ENCODE measurements at places on chromosomes 7 and 10.

- DNase-seq: no peak
Observed at GRCh38 chr10:19518632-19519031, 297.6 kb upstream of the PLXDC2 start.

- no peak for DNase-seq
Observed at GRCh38 chr7:104306793-104307192, 21.6 kb upstream of the LHFPL3 start.

DNA sequence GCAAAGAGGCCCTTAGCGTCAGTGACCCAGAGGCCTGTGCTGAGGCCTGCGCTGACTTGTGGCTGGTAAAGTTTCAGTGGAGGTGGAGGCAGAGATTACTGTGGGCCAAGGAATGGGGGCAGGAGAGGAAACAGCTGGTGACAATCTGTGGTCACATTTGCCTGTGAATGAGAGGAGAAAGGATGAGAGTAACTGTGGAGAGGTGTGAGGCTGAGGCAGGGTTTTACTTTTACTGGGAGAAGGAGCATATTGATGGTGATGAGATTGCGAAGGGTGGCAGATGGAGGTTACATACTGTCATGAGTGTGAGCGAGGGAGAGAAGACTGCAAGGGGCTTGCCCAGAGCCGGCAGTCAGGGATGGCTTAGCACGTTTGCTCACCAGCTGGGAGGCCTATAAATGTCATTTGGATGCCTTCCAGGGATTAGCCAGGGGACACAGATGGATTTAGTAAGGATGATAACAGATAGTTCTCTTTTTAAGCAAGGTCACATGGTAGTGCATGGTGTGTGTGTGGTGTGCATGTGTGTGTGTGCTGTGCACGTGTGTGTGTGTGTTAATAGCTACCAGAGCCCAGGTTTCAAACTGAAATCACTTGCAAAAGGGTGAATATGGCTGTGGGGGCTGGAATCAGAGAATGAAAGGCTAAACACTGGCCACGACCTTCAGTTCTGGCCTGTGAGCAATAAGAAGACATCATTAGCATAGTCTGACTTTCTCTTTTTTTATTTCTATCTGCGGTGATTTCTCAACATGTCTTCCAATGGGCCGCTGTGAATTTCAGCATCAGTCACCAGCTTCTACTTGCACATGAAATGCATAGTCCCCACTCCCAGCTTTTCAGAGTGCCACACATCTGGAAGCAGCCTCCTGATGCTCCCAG, 291.5 kb upstream of the ZNF32 start:
- peak; percentile 3 for DNase-seq

DNA sequence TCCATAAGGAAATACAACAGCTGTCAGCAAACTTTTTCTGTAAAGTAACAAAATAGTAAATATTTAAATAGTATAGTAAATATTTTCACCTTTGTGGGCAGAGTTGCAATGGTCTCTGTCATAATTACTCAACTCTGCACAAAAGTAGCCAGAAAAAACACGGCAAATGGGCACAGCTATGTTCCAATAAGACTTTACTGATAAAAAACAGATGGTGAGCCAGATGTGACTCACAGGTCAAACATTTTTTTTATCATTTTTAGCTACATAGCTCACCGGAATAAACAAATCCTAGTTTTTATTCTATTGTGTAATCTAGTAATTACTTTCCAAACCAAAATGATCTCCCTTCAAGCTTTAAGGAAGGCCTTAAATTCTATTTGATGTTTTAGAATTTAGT, 55.3 kb downstream of the NCAPG2 start:
- peak; percentile 93 for DNase-seq

DNA sequence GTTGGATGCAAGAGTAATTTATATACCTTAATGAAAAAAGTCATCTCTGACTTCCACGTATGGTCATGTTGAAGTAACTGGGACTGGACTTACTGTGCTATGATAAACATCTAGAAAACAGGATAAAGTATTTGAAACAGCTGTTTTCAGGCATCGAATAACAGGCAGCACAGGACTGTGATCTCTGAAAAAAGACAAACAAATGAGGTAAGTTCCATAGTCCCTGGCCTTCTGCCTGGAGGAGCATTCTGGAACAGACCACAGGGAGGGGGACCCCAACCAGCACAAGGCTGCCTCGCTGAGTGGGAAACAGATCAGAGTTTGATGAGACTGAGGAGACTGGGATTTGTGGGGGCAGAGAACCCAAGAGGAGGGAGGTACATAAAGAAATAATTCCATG, 89.1 kb upstream of the HABP2 start:
- DNase-seq: no peak

DNA sequence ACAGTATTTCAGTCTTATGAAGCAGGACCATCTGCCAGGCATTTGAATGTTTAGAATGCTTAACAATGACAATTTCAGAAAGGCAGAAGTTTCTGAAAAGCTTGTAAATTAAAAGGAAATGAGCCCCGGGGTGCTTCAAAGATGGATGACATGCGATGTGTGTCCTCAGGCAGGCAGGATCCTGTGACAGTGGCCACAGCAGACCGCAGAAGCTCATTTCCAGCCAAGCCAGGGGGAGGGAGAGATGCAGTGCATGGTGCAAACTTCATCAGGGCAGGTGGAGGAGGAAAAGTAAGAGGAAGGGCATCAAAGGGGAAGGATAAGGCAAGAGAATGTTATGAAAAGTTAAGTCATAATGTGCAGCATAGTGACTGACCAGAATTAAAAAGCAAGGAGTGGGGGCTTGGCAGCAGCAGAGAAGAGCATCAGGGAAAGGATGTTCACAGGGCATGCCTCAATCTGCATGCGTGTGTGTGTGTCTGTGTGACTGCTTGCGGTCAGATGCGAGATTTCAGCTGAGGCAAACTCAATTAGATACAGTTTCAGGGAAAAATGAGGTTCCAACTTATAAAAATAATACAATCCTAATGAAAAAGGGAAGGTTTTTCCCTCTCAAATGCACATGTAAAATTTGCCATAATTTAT, 173.7 kb downstream of the COBL start:
- no peak for DNase-seq
